M059J (cell line): ENCODE measurements at places on chromosomes 5 and 9.

GRCh38 chr5:168434001-168434400 lies 52.3 kb upstream of the RARS1 start:
- DNase-seq = no peak

DNA sequence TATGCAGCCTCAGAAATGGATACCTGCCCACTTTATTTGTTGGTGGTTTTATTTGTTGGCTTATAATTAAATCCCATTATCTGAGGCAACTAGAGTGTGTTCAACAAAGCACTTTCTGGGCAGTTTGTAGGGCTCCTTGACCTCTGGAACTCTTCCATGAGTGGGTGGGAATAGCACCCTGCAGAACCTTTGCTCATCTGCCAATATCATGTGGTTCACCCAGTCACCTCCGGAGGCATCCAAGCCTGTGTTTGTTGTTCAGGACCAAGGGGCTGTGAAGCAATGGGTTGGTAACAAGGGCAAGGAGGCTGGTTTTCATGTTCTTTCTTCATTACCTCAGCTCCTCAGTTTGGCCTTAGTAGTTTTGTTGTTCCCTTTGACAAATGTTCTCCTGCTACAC lies 314.0 kb downstream of the NDUFS4 start:
- peak; percentile 10 for DNase-seq

DNA sequence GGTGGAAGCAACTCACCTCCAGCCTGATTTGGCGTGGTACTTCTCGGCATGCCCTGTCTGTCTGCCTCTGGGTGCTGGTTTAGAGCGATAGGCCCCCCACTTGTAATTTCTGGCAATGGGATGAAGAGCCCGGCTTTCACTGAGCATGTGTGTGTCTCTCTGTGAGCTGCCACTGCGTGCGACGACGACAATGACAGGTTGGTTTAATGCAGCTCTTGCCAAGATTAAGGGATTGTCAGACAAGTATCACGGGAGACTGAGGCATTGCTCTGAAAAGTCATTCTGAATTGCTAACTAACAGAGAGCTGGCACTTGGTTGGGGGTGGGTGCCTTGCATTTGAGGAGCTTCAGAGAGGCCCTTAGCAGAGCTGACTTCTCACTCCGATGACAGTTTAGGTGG lies 348.8 kb upstream of the CLINT1 start:
- no peak for DNase-seq

DNA sequence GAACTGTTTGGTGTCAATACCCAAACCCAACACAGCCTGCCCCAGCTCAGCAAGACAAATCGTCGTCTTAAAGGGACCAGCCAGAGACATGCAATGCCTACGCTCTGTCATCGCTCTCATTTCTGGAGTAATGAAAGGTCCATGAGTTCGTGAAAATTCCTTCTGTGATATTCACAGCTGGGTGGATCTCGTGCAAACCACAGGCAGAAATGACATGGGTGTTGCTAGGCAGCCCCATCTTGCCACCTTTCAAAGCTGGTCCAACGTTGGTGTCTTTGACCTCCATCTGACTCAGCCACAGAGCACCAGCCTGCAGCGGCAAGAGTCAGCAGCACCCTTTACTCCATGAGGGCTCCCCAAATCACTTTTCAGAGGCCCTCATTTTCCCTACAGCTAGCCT lies 215.3 kb downstream of the SLIT3 start:
- no peak for DNase-seq
